ENCODE measurements at places on chromosomes 5 and 9. TPM values are rescaled to one million over a fixed set of nuclear protein-coding genes. Genes with fewer than 3 reads are reported as not detected.

IFNB1 gene
- total RNA-seq = not detected

FGF1 gene
- total RNA-seq = not detected

PDE6A gene
- total RNA-seq = not detected

FOXD4L6 gene
- not detected for total RNA-seq

TAF11L10 gene
- total RNA-seq = not detected

CBY3 gene
- total RNA-seq = 0.63 TPM

NUTM2G gene
- not detected for total RNA-seq

PROB1 gene
- 9.2 TPM for total RNA-seq

SARDH gene
- total RNA-seq = 0.54 TPM

IL31RA gene
- total RNA-seq = 0.92 TPM

C6 gene
- total RNA-seq = not detected

DNA sequence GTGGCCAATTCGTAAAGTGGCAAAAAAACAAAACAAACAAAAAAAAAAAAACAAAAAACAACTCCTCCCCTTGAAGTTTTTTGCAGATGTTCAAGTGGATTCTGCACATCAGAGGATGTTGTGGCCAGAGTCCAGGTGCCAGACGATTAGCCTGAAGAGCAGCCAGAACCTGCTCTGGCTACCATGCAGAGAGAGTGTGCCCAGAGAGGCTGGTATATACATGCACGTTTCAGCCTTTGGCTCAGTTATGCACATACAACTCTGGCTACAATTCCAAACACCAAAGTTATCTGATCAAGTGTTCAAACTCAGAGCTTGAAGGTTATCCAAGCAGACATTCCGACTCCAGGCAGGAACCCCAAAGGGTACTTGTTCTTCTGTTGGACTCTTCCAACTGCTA, 34.7 kb downstream of the GGTA1 start:
- DNase-seq = no peak

DNA sequence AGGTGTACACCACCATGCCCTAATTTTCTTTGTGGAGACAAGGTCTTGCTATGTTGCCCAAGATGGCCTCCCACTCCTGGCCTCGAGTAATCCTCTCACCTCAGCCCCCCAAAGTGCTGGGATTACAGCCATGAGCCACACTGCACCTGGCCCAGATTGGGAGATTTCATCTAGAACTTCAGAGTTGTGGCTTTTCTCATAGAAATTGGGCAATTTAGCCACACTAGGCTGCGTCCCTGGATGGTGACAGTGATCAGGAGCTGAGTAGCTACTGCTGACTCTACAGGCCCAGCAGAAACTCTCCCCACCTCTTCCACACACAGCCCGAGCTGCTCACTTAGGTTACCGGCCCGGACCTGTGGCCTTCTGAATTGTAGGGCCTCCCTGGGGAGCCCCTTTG, 7.7 kb downstream of the PFN3 start:
- DNase-seq = no peak

- DNase-seq = peak; percentile 59
These were observed 11.4 kb downstream of the OTULIN start for GRCh38 chr5:14675865-14676300.

DNA sequence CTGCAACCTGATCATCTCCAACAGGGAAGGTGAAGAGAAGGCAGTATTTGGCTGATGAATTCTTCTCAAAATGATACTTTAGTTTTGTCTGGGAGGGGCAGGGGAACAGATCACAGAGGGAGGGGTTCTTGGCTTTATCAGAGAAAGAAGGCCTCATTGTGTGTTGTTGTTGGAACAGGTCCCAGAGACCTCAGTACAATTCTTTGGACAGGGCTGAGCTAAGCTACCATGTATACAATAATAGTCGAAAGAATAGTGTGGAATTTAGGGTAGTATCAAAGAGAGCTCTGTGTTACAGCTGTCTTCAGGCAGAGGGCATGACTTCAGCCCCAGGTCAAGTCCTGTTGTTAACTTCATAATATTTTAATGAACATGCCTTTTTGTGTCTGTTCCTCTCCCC, 39.9 kb downstream of the ARHGAP26 start:
- no peak for DNase-seq

GRCh38 chr5:120479066-120479465, 15.0 kb downstream of the PRR16 start:
- DNase-seq = no peak

GRCh38 chr9:15936306-15936921, 383.6 kb downstream of the CCDC171 start:
- no peak for DNase-seq

DNA sequence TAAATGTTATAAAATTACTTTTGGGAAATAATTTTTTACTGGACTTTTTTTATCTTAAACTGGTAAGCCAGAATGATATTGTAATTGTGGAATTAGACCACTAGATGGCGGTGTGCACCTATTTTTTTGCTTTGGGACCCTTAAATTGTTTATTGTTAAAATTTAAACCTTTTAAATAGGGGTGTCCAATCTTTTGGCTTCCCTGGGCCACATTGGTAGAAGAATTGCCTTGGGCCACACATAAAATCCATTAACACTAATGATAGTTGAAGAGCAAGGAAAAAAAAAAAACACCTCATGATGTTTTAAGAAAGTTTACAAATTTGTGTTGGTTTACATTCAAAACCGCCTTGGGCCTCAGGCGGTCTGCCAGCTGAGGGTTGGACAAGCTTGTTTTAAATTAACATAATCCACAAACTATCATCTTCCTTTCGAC, 28.4 kb upstream of the GADD45G start:
- DNase-seq = peak; percentile 75

DNA sequence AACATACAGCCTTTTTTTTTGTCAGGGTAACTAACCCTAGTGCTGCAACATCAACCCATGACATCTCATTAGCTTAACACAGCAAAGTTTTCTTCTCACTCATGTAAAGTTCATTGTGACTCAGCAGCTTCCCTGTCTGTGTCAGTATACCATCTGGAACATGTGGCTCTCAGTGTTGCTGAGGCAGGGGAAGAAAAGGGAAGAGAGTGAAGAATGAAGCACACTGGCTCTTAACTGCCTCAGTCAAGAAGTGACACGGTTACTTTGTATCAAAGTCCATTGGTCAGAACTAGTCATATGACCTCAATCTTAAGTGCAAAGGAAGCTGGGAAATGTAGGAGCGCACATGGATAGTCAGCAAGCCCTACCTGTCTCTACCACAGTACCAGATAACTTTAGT, 185.0 kb upstream of the ELL2 start:
- DNase-seq = peak; percentile 53

- DNase-seq = no peak
These were observed 216.5 kb upstream of the DMRT1 start for GRCh38 chr9:624935-625500.

DNA sequence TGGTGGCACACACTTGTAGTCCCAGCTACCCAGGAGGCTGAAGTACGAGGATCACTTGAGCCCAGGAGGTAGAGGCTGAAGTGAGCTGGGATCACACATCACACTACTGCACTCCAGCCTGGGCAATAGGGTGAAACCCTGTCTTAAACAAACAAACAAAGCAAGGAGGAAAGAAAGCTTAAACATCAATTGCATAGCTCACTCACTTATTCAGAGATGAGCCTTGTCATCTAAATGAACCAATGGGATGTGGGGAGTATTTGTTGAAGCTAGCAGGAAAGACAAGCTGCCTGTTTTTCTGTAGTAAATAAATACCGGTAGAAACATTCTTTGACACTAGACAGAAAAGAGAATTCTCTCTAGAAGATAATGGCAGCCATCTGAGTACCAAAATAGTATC, 161.0 kb upstream of the SLC12A2 start:
- DNase-seq = no peak

- DNase-seq = no peak
These were observed 7.0 kb downstream of the STOM start for GRCh38 chr9:121362813-121363621.

- no peak for DNase-seq
These were observed 24.7 kb downstream of the NR5A1 start for GRCh38 chr9:124482431-124483031.

- no peak for DNase-seq
These were observed 28.8 kb downstream of the ADAMTSL2 start for GRCh38 chr9:133563291-133563796.

GRCh38 chr9:5575000-5575399, 53.9 kb upstream of the RIC1 start:
- DNase-seq = no peak

DNA sequence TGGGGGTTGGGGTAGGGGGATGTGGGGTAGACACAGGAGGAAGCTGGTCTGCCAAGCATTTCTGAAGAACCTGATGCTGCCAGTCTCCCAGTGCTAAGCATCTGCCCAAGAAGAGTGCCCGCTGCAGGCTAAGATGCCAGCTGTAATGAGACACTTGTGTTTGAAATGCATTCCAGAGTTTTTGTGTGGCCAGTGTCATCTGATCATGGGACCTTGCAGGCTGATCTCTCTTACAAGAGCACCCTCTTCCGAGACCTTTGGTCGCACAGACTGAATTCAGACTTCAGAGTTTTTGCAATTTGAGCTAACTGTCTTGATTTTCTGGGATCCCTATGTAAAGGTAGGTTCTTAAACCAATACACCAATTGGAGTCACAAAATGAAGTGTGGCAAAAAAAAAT, 58.1 kb downstream of the DENND1A start:
- DNase-seq = no peak

DNA sequence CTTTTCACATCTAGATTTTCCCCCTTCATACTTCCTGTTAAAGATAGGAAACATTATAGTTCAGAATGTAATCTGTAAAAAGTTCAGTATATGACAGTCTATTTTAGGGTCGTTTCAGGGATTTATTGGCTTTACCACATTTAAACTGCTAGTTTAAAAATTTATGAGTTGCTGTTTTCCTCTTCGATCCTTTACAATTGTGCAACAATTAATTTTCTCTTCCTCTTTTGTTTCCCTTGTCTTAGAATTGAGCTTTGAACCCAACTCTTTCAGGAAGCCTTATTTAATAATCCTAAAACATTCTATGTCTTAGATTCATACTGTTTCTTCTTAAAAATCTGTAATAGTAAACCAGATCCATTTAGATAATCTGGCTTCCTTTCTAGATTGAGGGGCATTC, 16.4 kb downstream of the ZSWIM6 start:
- no peak for DNase-seq
